K562 (cell line): ENCODE measurements at places on chromosomes 5 and 9. TPM values are rescaled to one million over a fixed set of nuclear protein-coding genes. Genes with fewer than 3 reads are reported as not detected.

Gene SURF1
- total RNA-seq = 26.7 and 26.8 TPM in 2 replicates

Gene OSMR
- 0.92 and 1.2 TPM in 2 replicates for total RNA-seq

Gene PRDM9
- 0.33 and 0.47 TPM in 2 replicates for total RNA-seq

Gene ACSL6
- total RNA-seq = 1.5 and 1.6 TPM in 2 replicates

Gene TMOD1
- total RNA-seq = 29.3 and 34.7 TPM in 2 replicates

Gene PCDHGB4
- total RNA-seq = not detected in 2 replicates

Gene MARVELD2
- total RNA-seq = 0.09 and 0.13 TPM in 2 replicates

Gene ERCC8
- 14.1 and 15.6 TPM in 2 replicates for total RNA-seq

GRCh38 chr9:135032868-135033460 lies 54.5 kb upstream of the OLFM1 start:
- no peak for DNase-seq
- H3K27me3 ChIP-seq = no peaks in the 10 kb centered on the region
- no peaks in the 10 kb centered on the region for H3K4me1 ChIP-seq
- no peak overlapping the region for H3K4me3 ChIP-seq
- no peaks in the 10 kb centered on the region for H3K36me3 ChIP-seq

GRCh38 chr9:27701587-27701986 lies 128.3 kb upstream of the C9orf72 start:
- no peak for DNase-seq
- H3K4me3 ChIP-seq = no peak overlapping the region
- H3K36me3 ChIP-seq = no peaks in the 10 kb centered on the region

GRCh38 chr5:13328316-13328715 lies 616.2 kb downstream of the DNAH5 start:
- H3K27me3 ChIP-seq = no peaks in the 10 kb centered on the region
- no peak overlapping the region for H3K4me3 ChIP-seq
- DNase-seq = no peak
- H3K27ac ChIP-seq = no peak overlapping the region
- H3K4me1 ChIP-seq = no peaks in the 10 kb centered on the region

- H3K27me3 ChIP-seq = no peaks in the 10 kb centered on the region
These were observed 26.1 kb upstream of the ANXA6 start for GRCh38 chr5:151183456-151184245.

GRCh38 chr9:20512106-20512505 lies 110.2 kb downstream of the MLLT3 start:
- H3K36me3 ChIP-seq = no peaks in the 10 kb centered on the region
- no peak for DNase-seq
- H3K4me3 ChIP-seq = no peak overlapping the region
- no peak overlapping the region for H3K27ac ChIP-seq

GRCh38 chr5:139100825-139101224 lies 97.3 kb downstream of the SIL1 start:
- H3K4me3 ChIP-seq = no peak overlapping the region
- DNase-seq = no peak
- no peak overlapping the region for H3K27ac ChIP-seq
- no peaks in the 10 kb centered on the region for H3K27me3 ChIP-seq

GRCh38 chr5:68679041-68679440 lies 414.8 kb upstream of the SLC30A5 start:
- H3K27ac ChIP-seq = no peak overlapping the region
- H3K36me3 ChIP-seq = no peaks in the 10 kb centered on the region
- H3K4me1 ChIP-seq = no peaks in the 10 kb centered on the region
- DNase-seq = no peak

GRCh38 chr5:36900283-36900682 lies 23.7 kb downstream of the NIPBL start:
- no peak for DNase-seq
- H3K4me1 ChIP-seq = no peaks in the 10 kb centered on the region
- no peaks in the 10 kb centered on the region for H3K27me3 ChIP-seq
- H3K27ac ChIP-seq = no peak overlapping the region
- H3K36me3 ChIP-seq = no peaks in the 10 kb centered on the region
- no peak overlapping the region for H3K4me3 ChIP-seq

- H3K36me3 ChIP-seq = no peaks in the 10 kb centered on the region
- no peak overlapping the region for H3K4me3 ChIP-seq
- H3K27me3 ChIP-seq = no peaks in the 10 kb centered on the region
- peaks cover 12% of the 10 kb centered on the region; the same call in 1 of the 2 replicates for H3K4me1 ChIP-seq
These were observed 73.0 kb downstream of the UGCG start for GRCh38 chr9:111969622-111970021.

DNA sequence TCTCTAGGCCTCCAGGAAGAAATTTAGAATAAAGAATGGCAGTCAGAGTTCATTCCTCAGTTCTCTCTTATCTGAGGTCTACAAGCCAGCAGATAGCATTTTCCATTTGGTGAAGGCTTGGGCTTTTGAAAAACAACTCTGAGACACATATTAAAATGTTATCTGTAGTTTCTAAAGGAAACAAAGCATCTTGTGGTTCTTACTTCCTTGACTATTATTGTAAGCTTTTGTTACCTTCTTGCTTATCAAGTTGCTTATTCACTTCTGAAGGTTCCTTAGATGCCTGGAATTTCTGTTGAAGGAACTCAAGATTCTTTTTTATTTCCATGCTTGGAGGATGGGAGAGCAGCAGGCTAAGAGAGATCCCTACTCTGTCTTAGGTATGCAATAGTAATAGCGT lies 79.2 kb upstream of the MRPS30 start:
- no peaks in the 10 kb centered on the region for H3K4me1 ChIP-seq
- no peak overlapping the region for H3K4me3 ChIP-seq
